ENCODE measurements at places on chromosomes 6 and 20. TPM values are rescaled to one million over a fixed set of nuclear protein-coding genes. Genes with fewer than 3 reads are reported as not detected.

DNA sequence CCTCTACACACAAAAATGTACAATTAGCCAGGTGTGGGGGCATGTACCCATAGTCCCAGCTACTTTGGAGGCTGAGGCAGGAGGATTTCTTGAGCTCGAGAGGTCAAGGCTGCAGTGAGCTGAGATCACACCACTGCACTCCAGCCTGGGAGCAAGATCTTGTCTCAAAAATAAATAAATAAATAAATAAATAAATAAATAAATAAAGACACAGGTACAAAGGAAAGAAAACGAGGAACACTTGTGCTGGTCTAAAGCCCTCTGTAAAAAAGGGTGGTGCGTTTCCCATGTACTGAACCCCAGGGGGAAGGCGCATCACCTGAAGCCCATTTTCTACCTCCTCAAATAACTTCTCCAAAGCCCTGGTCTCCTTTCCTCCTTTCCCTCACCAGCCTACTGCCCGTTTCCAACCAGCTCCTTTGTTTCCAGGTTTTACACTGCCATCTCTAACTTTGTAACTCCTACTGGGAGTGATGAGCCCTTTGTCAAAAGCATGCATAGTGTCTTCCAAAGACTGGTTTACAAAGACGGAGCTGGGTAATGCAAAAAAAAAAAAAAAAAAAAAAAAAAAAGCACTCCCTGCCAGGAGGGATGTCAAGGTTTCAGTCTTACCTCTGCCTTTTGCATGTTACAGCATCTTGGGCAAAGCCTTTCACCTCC lies 81.5 kb upstream of the SOX4 start:
- DNase-seq, result no peak

GRCh38 chr6:136599329-136600011 lies 49.2 kb upstream of the MAP7 start:
- DNase-seq, result no peak

GRCh38 chr6:22328474-22328873 lies 31.6 kb upstream of the PRL start:
- no peak for DNase-seq

DNA sequence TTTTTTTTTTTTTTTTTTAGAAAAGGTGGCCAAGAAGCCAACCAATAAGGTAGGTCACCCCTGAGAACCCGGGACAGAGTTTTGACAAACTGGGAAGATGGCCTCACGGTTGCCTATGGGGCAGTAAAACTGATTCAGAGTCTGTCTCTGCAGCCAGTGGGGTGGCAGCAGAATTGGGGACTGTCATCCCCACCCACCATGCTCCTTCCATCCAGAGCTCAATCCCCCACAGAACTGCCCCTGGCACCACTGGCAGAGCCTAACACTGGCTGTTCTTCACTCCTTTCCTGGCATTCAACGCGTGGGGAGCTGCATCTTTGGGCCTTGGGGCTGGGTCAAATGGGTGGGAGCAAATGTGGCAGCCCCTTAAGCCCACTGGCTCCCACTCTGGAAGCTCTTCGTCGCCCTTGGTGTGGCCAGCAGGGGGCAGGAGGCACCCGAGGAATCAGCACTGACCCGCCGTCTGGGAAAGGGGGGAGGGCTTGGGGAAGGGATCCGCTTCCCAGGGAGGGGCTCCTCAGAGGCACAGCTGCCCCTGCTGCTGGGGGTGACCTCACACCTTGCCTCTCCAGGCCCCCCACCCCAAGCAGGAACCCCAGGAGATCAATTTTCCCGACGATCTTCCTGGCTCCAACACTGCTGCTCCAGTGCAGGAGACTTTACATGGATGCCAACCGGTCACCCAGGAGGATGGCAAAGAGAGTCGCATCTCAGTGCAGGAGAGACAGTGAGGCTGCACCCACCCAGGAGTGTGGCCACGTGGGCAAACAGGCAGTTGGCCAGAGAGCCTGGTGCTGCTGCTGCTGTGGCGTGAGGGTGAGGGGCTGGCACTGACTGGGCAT lies 10.4 kb downstream of the CD40 start:
- no peak for DNase-seq

DNA sequence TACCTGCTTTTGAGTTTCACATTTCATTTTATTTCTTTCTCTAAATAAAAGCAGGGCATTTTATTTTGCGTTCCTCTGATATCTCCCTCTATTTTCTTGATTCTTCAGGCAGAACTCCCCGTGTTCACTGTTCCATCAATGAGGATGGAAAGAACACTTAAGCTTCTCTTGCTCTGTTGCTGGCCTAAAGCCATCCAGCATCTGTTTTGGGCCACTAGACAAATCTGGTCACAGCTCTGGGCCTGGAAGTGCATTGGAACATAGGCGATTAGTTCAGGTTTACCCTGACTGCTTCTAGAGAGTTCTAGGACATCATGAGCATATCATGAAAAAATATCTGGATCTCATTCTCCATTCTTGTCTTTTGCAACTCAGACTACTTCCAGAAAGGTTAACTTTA lies 611.2 kb downstream of the UTRN start:
- no peak for DNase-seq

DNA sequence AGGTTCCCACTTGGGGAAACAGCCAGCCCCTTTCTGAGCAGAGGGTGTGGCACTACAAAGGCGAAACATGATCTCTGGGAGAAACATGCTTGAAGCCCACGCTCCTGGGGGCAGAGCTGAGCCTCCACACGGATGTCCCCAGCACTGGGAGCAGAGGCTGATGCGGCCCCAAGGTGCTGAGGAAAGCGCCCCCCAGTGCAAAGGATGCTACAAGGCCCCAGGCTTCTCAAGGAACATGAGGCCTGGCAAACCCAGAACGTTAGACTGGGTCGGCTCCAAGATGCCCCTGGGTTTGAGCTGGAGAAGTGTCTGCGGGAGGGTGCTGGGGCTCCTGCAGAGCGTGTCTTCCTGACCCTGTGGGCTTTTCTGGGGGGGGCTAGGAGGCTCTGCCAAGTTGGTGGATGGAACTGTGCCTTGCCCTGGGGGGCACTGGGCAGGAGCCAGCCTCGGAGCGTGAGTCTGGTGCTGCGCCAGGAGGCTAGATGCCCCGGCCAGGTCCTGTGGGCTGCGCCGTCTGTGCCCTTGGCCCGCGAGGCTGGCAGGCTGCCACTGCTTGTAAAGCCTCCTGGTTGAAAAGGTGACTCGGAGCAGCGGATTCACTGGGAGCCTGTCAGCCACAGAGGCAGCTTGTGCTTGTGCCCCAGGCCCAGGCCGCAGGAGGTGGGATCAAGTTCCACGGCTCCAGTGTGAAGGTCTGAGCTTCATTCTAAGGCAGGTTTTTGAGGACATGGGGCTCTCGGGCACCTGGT lies 8.1 kb downstream of the SYNJ2 start:
- no peak for DNase-seq

- peak; percentile 12 for DNase-seq
Observed at GRCh38 chr20:7977709-7978108, 37.5 kb upstream of the HAO1 start.

- DNase-seq, result no peak
Observed at GRCh38 chr6:163739966-163740365, 325.4 kb downstream of the QKI start.

DNA sequence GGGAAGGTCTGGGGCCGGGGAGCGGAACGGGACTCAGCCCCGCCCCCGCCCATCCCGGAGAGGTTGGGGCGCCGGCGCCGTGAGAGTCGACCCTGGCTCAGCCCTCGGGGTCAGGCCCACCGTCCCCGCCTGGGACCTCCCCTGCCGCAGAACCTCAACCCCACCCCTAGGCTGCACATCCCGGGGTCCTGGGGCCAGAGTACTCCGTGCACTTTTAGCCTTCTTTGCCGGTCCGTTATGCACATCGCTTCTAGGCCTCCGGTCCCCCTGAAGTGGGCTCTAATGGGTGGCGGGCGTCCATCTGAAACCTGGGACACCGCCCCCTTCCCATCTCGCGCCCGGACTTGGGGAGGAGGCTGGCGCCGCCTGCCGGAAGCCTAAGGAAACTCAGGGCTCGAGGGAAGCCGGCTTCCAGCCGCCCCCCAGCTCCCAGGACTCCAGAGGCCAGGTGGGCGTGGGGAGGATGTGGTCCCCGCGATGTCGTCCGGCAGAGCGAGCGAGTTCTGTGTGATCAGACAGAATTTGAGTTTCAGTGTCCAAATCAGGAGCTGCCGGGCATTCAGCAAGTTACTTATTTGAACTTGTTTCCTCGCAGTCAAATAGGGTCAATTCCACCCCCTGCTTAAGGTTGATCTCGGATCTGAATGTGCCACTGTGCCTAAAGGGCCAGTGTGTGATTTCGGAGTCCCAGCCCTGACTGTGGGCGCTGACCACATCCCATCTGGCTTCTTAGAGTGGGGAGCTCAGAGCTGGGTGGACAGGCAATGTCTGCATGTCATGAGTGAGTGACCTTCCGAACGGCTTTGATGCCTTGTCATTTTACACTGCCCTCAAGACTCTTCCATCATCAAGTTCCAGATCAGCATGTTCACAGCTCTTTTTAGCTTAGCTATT lies 47.6 kb downstream of the CPXM1 start:
- DNase-seq, result no peak

DNA sequence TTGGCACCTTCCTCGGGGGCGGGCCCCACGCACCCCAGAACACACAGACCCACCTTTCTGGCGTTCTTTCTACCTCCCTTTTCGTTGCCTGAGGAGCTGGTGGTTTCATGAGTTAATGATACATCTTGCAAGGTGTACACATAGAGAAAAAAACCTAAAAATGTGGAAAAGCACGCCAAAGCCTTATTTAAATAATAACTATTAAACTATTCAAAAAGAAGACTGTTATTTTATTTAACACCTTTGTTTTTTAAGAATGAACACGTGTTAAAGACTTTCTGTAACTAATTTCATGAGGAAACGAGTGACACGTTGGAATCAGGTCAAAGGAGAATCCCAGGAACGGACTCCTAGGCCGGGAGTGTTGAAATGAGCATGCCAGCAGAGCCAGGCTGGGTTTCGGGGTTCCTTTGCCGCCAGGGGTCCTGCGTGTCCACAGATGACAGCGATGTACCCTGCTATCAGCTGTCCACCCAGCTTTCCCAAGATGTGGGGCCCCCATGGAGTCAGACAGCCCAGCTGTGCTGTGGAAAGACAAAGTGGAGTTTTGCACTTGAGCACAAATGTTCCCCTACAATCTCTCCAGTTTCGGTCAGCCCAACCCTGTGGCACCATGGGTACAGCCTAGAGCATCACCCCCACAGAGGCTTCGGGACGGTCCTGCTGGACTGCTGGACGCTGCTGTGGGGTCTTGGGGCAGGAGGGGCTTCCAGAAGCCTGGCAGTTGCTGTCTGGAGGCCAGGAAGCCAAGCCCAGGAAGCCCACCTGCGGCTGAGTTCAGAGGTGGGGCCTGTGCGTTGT lies 16.1 kb downstream of the SLC17A9 start:
- DNase-seq, result no peak

- no peak for DNase-seq
Observed at GRCh38 chr20:5865604-5866003, 84.7 kb downstream of the TRMT6 start.

DNA sequence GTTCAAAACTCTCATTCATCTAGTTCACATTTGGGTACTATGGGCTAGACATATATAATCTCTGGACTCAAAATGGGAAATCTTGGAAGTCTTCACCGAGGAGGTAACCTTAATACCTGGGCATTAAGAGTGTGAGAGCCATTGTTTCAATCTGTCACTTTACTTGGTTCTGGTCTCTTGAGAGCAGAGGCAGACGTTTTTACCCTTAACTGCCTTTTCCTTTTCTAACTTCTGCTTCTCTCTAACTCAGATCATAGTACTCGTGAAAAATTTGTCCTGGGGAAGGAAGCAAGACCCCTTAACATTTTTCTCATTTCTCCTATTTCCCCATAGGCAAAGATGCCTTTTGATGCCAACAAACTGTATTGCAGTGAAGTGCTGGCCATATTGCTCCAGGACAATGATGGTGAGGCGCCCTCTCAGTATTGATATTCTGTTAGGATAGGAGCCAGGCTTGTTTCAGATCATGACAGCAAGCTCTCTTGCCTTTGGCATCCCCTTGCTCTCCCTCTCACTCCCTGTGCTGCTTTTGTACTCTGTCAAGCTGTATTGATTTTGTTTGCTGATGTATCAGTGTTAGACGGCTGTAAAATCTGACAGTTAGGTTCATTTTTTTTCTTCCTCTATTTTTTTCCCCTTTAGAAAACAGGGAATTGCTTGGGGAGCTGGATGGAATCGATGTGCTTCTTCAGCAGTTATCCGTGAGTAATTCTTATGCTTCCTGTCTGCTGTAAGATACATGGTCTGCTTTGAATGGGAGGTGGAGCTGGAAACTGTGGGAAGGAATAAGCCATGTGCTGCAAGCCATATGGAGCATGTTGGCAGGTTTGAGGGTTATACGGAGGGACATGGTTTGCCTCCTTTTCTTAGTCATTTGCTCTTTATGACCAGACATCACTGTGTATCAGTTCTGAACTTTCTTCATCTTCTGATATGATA lies 83.5 kb downstream of the CTNNBL1 start:
- DNase-seq, result no peak

The FLRT3 gene
- 21.9 TPM for polyA plus RNA-seq

The EPHA7 gene
- polyA plus RNA-seq, result 10.4 TPM

DNA sequence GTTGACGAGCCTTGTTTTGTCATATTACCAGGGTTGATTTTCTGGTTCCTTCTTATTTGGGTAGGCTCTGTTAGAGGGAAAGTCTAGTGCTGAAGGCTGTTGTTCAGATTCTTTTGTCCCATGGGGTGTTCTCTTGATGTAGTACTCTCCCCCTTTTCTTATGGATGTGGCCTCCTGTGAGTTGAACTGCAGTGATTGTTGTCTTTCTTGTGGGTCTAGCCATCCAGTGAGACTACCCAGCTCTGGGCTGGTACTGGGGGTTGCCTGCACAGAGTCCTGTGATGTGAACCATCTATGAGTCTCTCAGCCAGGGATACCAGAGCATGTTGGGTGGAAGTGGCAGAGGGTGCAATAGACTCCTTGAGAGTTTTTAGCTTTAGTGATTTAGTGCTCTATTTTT lies 680.6 kb downstream of the RFPL4B start:
- no peak for DNase-seq

The RAB5IF gene
- 46.7 TPM for polyA plus RNA-seq

GRCh38 chr20:57908704-57909630 lies 199.2 kb upstream of the PMEPA1 start:
- no peak for DNase-seq

GRCh38 chr6:99789767-99790166 lies 183.1 kb downstream of the PRDM13 start:
- DNase-seq, result no peak

The ASIP gene
- polyA plus RNA-seq, result 0.33 TPM

The HSPA12B gene
- polyA plus RNA-seq, result 34.6 TPM

GRCh38 chr6:137864812-137865508 lies 2.1 kb upstream of the TNFAIP3 start:
- no peak for DNase-seq

The PPP1R3G gene
- polyA plus RNA-seq, result 1.1 TPM

The NHLRC1 gene
- polyA plus RNA-seq, result 2.1 TPM

The PLCB4 gene
- polyA plus RNA-seq, result 11.5 TPM

- no peak for DNase-seq
Observed at GRCh38 chr20:50561379-50562078, 51.3 kb downstream of the PTPN1 start.

DNA sequence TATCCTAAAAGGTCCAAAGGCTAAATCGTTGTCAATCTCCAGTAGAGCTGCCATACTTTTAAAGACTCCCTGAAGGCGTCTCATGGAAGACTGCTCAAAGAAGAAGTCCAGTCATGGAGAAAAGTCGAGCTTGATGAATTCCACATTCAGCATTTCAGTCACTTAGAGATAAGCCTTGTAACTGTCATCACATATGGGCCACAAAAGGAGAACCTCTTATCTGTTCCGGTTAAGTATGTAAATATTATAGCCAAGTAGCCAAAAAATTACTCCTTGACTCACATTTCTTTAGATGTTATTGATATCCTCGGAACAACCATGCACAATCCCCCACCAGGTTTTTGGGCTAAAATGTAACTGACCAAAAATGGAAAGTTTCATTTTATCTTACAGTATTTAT lies 9.8 kb upstream of the CNKSR3 start:
- no peak for DNase-seq

- no peak for DNase-seq
Observed at GRCh38 chr6:14889188-14889587, 356.7 kb upstream of the JARID2 start.

GRCh38 chr6:17930321-17930993 lies 57.0 kb downstream of the KIF13A start:
- no peak for DNase-seq
